ENCODE measurements at places on chromosomes 6 and 20. TPM values are rescaled to one million over a fixed set of nuclear protein-coding genes. Genes with fewer than 3 reads are reported as not detected.

GMDS gene
- 23.9 TPM for total RNA-seq

SIRPD gene
- not detected for total RNA-seq

LINC00237 gene
- not detected for total RNA-seq

ANKEF1 gene
- 5.0 TPM for total RNA-seq

IP6K3 gene
- total RNA-seq = 4.1 TPM

OXT gene
- total RNA-seq = 8.4 TPM

FHL5 gene
- total RNA-seq = 0.23 TPM

EPB41L2 gene
- total RNA-seq = 18.7 TPM

HFE gene
- 14.1 TPM for total RNA-seq
